ENCODE measurements at places on chromosomes 2 and 18.

DNA sequence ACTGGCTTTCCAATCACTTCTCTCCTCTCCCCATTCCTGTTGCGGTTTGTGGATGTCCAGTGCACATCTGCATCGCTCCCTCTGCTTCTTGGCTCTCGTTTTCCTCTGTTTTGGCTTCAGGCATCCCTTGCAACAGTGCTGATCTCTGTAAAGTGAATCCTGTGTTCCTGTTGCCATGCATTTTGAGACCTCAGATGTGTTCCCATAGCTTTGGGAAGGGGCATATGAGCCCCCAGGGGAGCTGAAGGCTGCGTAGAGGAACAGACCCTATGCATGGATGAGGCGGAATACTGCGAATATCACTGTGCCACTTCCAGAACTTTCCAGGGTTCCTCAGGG is 168.4 kb upstream of the HAAO start:
- H3K36me3 ChIP-seq, result no peaks in the 10 kb centered on the region
- no peak overlapping the region for H3K4me3 ChIP-seq
- no peak overlapping the region for H3K27ac ChIP-seq
- peaks cover 34% of the 10 kb centered on the region for H3K27me3 ChIP-seq
- H3K4me1 ChIP-seq, result peaks cover 4% of the 10 kb centered on the region

GRCh38 chr18:70384181-70384790 is 95.4 kb downstream of the SOCS6 start:
- DNase-seq, result no peak
- H3K27ac ChIP-seq, result no peak overlapping the region
- peaks cover 3% of the 10 kb centered on the region for H3K36me3 ChIP-seq

DNA sequence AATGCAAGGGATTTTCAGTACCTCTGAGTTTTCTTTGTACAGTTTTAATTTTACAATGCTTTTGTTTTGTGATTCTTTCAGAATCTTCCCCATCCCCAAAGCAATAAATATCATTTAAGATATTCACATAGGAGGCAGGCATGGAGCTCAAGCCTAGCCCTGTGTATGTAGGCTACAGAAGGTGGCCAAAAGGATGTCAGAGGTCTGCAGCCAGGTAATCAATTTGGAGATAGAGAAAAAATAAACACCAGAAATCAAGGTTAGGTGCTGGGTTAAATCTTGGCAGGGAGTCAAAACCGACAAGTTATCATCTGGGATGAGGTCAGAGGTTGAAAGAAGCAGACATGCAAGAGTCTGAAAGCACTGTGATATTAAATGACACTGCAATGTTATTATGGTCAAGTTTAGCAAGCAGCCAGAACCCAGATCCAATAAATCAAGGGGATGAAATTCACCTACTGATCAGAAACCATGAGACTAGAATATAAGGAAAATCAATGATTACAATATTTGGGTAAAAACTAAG is 45.1 kb upstream of the LRP1B start:
- H3K4me3 ChIP-seq, result no peak overlapping the region
- H3K4me1 ChIP-seq, result no peaks in the 10 kb centered on the region
- DNase-seq, result no peak
- H3K36me3 ChIP-seq, result no peaks in the 10 kb centered on the region

- peaks cover 9% of the 10 kb centered on the region for H3K4me1 ChIP-seq
- H3K4me3 ChIP-seq, result no peak overlapping the region
- no peak overlapping the region for H3K27ac ChIP-seq
- H3K36me3 ChIP-seq, result peaks cover 5% of the 10 kb centered on the region
These were observed 1.9 kb downstream of the SCYGR3 start for GRCh38 chr2:227612546-227613271.

DNA sequence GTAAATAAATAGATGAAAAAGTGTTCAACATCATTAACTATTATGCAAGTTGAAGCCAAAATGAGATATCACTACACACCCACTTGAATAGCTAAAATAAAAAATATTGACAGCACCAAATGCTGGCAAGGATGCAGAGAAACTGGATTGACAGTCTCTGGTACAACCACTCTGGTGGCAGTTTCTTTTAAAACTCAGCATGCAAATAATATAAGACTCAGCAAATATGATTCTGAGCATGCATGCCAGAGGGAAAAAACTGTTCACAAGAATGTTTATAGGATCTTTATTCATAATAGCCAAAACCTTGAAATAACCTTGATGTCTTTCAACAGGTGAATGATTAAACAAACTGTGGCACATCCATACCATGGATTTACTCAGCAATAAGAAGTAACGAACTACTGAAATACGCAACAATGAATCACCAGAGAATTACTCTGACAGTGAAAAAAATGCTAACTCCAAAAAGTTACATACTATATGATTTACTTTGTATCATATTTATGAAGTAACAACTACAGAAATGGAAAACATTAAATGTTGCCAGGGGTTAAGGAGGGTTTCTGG is 131.8 kb downstream of the PIGN start:
- H3K4me3 ChIP-seq, result no peak overlapping the region
- peaks cover 6% of the 10 kb centered on the region for H3K36me3 ChIP-seq
- H3K4me1 ChIP-seq, result no peaks in the 10 kb centered on the region
- no peaks in the 10 kb centered on the region for H3K27me3 ChIP-seq
- H3K27ac ChIP-seq, result no peak overlapping the region

DNA sequence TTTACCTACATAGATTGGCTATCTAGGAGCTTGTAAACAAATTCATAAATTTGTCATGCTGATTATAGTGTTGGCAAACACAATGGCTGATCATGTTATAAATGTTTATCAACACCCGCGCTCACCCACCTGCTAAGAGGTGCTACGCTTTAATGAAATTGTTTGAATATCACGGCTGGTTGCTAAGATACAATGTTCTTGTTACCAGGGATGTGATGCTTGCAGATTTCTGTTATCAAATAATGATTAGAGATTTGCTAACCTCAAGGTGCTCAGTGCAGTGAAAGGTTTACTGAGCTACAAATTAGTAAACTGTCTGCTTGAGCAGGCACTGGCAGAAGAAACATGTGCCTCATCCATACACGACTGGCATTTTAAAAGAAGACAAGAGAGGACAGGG is 160.0 kb upstream of the ZEB2 start:
- H3K27ac ChIP-seq, result no peak overlapping the region
- H3K36me3 ChIP-seq, result no peaks in the 10 kb centered on the region
- H3K4me3 ChIP-seq, result no peak overlapping the region
- peaks cover 22% of the 10 kb centered on the region for H3K27me3 ChIP-seq
- H3K4me1 ChIP-seq, result no peaks in the 10 kb centered on the region

- peaks cover 8% of the 10 kb centered on the region for H3K27me3 ChIP-seq
- no peak overlapping the region for H3K4me3 ChIP-seq
- no peaks in the 10 kb centered on the region for H3K4me1 ChIP-seq
- DNase-seq, result no peak
- no peak overlapping the region for H3K27ac ChIP-seq
- peaks cover 3% of the 10 kb centered on the region for H3K36me3 ChIP-seq
These were observed 115.8 kb upstream of the CDCA7 start for GRCh38 chr2:173238831-173239230.

DNA sequence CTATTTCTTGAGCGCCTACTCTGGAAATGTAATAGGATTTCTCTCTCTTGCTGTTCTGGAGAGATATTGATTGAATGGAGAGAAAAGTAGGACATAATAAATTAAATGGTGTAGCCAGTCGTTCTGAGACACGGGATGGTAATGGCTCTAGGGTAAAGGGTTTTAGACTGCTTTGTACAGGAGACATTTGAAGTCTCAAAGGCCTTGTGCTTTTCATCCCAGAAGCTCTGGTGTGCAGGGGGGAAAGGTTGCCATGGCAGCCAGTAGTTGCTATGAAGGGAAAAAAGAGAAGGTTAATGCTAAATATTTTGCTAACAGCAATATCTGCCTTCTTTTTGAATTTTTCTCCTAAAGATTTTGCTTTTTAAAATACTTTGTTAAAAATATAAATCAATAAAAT is 359.3 kb downstream of the RIT2 start:
- no peak overlapping the region for H3K27ac ChIP-seq
- no peaks in the 10 kb centered on the region for H3K36me3 ChIP-seq
- no peaks in the 10 kb centered on the region for H3K27me3 ChIP-seq
- DNase-seq, result no peak
- no peaks in the 10 kb centered on the region for H3K4me1 ChIP-seq

DNA sequence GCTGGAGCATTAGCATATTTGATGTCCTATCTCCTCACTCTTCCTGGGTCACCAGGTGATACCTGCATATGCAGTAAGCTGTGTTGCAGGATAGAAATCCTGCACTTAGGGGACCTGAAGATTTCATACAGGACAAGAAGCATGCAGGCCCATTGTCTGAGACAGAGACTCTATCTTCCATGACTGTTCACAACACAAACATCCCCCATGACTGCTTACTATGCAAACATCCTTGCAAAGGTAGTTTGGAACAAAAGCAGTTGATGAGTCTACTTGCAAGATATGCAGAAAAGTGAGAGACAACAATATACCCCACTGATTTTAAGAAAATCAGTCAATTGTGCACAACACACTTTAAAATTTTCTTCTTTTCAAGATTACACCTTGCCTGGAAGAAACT is 108.6 kb upstream of the ZEB2 start:
- H3K27ac ChIP-seq, result no peak overlapping the region
- no peaks in the 10 kb centered on the region for H3K36me3 ChIP-seq
- H3K27me3 ChIP-seq, result peaks cover 19% of the 10 kb centered on the region

GRCh38 chr2:55157474-55157884 is 74.6 kb downstream of the CLHC1 start:
- no peak overlapping the region for H3K4me3 ChIP-seq
- peaks cover 6% of the 10 kb centered on the region for H3K27me3 ChIP-seq
- H3K4me1 ChIP-seq, result peaks cover 13% of the 10 kb centered on the region

Measured in T-helper 17 cell (primary cell).